NCI-H1092 (cell line): ENCODE measurements at places on chromosomes 5 and 9.

DNA sequence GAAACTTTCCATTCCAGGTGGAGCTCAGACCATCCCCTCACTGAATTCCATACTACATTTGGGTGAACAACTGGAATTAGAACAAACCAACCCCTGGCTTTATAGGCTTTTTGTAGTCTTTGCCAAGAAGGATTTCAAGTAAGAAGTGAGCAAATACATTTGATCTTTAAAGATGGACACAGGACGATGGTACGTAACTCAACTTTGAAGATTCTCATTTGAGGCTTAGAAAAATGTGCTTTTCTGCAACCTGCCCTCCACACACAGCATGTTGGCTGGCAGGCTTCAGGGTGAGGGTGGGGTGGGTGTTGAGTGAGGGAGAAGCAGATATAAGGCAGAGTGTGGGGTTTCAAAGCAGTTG, 175.8 kb downstream of the DCP2 start:
- DNase-seq, result no peak

DNA sequence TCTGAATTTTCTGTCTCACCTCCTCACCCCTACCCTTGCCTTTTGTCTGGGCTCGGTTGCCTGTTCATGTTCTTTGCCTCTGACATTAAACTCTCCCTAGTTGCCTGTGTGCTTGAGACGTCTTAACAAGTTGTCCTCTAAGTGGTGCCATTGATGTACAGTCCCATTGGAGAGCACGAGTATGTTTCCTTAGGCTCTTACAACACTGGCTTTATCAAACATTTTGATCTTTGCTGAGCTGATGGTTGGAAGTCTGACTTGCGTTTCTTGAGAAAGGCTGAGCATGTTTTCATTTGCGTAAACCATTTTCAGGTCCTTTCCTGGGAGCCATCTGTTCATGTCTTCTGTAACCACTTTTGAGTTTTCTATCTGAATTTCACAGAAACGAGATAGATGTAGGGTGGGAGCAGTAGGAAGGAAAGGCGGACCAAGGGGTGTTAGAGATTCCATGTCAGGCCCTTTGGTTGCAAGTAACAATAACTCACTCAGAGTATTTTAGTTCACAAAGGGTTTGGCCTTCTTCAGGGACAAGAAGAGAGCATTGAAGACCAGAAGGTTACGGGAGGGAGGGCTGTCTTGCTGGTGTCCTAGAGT, 35.4 kb downstream of the OTULIN start:
- no peak for DNase-seq

GRCh38 chr5:56751572-56752313, 63.6 kb upstream of the MAP3K1 start:
- no peak for DNase-seq

DNA sequence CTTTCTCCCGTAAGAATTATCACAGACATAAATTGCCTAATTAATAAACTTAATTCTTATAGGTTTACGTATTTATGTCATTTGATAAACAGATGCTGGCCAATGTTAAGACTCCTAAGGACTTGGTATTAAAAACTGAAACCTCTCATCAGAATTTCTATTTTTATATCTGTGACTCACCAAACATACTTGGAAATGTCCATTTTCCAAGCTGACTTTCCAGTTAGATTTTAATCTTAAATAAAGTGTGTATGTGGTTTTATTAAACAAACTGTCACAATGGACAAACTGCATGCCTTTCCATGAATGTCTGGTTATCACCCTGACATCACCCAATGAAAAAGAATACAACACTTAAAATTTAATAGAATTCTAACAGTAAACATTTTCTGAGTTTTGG, 12.6 kb upstream of the COL23A1 start:
- no peak for DNase-seq

- DNase-seq, result no peak
These were observed 31.3 kb downstream of the FGF1 start for GRCh38 chr5:142654578-142655058.

DNA sequence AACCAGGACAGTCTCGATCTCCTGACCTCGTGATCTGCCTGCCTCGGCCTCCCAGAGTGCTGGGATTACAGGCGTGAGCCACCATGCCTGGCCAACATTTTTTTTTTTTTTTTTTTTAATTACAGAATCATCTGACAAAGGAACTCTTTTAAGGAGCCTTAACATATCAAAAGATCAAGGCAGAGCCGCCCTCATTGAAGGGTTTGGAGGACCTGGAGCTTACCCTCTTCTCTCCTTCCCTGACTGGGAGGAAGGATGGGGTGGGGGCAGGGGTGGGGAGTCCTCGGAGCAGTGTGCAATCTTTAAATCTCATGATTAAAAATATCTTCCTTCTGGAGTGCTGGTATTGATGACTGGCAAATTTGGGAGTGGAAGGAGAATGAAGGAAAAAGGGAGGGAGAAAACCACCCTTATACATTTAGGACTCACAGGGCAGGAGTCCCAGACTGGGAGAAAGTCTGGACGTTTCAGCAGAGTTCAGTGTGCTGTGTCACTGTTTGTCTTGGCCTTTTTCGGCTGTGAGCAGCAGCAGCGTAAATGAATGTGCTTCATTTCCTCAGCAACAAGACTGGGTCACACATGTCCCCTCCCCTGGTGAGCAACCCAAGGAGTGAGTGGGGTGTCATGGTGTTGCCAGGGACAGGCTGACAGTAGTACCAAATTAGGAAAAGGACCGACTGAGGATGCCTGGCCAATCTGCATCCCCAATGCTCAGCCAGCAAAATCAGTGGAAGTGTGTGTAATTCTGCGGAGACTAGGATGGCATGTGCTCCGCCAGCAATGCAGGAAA, 115.3 kb upstream of the BNC2 start:
- DNase-seq, result no peak

DNA sequence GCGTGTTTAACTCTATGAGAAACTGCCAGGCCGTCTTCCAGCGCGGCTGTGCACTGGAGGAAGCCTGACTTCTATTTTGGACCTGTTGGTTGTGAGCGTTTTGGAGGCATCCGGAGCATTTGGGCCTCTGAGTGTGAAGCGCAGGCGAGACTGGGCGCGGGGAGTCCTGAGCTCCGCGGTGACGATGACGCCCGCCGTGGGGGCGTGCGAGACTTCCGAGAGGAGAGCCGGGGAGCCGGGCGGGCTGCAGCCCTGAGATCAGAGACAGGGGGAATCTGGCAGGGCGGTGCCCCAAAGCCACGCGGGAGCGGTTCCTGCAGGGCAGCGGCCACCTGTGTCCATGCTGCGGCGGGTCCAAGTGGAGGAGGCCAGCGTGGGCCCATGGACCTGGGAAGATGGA, 47.4 kb downstream of the NTNG2 start:
- DNase-seq, result no peak

DNA sequence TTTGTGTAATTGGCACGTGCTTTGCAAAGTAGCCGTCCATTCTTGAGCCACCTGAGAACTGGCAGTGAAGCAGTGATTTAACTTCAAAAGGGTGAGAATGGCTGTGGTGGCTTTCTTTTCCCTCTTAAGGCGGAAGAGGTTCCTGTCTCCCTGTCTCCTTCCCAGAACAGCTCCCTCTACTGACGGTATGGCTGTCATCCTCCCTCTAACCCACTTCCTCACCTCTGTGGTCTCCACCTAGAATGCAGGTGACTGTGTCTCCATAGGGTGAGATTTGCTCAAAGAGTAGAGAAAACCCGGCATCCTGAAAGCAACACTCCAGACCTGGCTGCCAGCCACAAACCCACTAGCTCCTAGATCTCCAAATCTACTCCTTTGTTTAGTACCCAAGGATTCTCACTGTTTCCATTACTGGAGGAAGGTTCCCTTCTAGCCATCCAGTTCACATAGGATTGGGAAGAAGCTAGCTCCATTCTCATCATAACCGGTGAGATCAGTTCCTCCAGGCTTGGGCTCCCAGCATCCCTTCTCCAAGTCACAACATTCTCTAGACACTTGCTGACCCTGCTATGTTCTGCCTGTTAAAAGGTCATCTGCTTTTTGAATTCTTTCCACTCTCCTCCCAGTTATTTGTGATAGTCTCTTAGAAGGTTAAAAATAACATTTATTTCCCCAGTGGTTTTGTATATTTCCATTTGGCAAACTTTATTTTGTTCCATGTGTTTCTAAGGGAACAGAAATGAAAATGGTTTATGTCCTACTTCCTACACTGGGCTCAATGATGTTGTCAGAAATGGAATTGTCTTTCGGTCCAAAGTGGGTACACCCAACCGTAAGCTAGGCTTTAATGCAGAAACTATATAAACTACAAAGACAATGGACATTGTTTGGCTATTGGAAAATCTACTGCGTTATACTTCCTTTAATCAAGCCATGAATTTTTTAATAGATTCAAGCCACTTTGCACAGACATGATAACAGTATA, 269.4 kb downstream of the CWC27 start:
- no peak for DNase-seq

DNA sequence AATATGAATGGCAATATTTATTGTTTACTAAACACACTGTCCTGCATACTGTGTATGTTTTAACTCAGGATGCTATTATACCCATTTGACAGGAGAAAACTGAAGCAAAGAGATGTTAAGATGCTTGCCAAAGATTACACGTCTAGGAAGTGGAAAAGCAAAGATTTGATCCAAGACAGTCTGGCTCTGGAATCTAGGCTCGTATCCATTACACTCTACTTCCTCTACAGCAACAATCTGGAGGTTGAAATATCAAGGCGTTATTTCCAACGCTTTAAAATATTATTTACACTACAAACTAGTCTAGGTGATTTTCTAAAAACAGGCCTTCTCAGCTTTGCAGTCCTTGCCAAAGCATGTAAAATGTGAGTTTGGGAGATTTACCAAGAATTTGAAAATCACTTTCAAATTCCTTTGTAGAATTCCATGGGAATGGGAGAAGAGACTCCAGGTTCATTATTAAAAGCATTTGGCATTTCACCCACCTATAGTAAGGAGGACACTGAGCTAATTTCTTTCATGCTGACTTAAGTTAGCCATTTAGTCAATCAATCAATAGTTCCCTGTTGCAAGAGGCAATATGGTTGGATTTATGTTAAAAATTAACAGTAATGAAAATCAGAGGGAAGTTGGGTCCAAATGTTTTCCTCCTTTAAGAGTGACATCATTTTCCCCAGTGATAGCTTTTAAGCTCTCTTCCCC, 356.3 kb upstream of the SMARCA2 start:
- no peak for DNase-seq

DNA sequence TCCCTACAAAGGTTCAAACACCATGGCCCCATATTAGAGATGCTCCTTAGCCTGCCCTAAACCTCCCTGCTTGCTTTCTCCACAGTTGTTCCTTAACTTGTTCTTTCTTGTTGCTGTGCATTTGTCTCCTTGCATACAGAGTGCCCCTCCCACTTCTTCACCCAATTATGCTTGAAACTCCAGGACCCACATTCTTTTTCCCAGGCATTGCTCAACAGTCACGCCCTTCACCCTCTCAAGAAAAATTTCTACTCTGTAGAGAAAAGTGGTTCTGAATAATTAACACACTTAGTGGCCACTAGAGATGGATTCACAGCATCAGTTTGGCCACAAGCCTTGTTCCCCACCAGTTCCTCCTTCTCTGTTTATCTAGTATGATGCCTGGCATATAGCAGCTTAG, 57.7 kb downstream of the NREP start:
- no peak for DNase-seq

- DNase-seq, result no peak
These were observed 58.8 kb upstream of the MINAR2 start for GRCh38 chr5:129689045-129689444.

DNA sequence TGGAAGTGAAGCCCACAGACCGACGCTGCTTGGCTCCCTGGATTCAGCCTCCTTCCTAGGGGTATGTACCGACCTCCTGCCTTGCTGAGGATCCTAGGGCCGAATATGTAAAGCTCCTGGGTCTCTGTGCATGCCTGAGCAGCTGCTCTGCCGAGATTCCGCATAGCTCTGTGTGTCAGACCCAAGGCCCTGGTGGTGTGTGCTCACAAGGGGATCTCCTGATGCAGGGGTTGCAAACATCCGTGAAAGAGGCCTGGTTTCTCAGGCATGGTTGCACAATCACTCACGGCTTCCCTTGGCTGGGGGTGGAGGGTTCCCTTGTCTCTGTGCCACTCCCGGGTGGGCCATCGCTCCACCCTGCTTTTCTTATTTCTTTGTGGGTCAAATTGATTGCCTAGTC, 19.9 kb upstream of the SVEP1 start:
- no peak for DNase-seq

- DNase-seq, result no peak
These were observed 7.5 kb downstream of the FAXDC2 start for GRCh38 chr5:154842689-154843530.

DNA sequence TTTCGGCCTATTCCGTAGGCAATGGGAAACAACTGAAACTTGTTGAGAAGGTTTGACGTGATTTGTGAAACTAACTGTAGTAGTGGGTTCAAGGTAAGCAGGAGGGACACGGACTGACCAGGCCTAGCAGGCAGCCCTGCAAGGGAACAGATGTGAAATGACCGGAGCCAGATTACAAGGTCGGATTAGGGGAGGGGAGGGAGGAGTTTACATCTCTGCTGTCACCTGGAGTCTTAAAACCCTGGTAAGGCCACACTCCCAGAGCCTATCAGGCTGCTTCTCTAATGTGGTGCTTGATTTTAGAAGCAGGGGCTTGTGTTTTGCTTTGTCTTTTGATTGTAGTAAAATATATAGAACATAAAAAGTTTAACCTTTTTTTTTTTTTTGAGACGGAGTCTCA, 3.5 kb upstream of the SPTAN1 start:
- DNase-seq, result no peak

DNA sequence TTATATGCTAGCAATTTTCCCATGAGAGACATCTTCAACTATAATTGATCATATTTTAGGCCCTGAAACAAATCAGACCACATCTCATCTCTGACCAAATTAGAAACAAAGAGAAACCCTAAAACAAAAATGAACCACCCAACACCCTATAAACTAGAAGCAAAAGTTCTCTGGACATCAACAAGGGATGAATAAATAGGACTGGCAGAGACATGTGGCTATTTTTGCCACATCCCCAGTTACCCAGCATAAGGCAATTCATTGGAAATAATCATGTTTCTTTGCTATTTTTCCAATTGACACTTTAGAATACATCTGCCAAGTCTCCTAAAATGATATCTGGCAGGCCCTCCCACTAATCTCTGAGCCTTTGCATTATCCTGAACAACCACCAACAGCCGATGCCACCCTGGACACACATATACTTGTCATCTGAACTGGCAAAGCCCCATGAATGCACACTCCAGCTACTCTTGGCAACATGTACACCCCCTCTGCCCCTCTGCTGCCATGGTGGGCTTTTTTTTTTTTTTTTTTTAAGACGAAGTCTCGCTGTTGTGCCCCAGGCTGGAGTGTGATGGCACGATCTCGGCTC, 53.5 kb upstream of the EQTN start:
- no peak for DNase-seq

DNA sequence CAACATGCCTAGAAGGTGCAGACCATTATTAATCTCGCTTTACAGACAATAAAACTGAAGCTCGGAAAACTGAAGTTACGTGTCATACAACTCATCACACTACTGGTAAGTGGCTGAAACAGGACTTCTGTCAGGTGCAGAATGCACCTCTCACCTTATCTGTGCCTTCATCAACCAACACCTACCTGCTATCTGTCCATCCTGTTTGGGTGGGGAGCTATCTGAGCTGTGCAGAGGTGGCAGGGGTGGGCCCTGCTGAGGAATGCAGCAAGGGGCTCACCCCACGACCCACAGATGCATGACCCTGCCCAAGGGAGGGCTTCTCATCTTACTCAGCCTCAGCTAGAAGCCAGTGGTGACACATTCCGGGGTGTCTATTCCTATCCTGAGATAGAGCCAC, 81.6 kb downstream of the SLIT3 start:
- DNase-seq, result no peak

- no peak for DNase-seq
These were observed 14.7 kb upstream of the MED27 start for GRCh38 chr9:132094314-132094791.

- no peak for DNase-seq
These were observed 317.9 kb upstream of the ITGA1 start for GRCh38 chr5:52469835-52470234.
